ENCODE measurements at places on chromosomes 2 and 18.

GRCh38 chr2:54586062-54586461, 129.9 kb downstream of the SPTBN1 start:
- peak; percentile 66 for DNase-seq

DNA sequence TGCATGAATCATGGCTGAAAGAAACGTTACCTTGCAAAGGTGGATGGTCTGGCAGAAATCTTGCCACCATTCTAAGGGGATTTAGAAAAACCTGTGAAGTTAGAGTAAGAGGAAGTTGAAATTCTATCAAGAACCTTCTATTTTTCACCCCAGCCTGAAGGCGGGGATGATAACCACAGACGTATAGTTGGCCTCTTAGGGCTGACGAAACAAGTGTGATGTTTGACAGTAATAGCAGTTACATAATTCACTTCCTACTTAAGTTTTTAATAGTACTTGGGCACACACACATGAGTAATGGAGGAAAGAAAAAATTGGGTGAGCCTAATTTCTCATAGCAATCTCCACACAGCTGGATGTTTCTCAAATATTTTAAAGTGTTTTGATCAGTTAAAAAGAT, 336.6 kb upstream of the SALL3 start:
- no peak for DNase-seq

DNA sequence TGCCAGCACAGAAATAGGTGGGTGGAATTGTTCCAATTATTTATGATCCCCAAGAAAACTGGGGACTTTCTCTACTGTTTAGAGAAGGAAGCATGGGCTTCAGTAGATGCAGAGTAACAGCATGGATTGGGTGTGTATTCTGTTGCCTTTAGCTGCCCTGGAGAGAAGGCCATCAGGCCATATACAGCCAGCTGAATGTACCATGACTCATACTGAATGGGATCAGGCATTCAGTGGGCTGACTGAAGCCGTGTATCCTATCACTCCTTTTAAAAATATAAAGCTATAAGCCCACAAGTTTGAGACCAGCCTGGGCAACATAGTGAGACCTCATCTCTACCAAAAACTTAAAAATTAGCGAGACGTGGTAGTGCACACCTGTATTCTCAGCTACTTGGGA, 16.7 kb upstream of the PLEKHM3 start:
- peak; percentile 35 for DNase-seq

GRCh38 chr2:69212238-69213028, 174.6 kb downstream of the GFPT1 start:
- no peak for DNase-seq

DNA sequence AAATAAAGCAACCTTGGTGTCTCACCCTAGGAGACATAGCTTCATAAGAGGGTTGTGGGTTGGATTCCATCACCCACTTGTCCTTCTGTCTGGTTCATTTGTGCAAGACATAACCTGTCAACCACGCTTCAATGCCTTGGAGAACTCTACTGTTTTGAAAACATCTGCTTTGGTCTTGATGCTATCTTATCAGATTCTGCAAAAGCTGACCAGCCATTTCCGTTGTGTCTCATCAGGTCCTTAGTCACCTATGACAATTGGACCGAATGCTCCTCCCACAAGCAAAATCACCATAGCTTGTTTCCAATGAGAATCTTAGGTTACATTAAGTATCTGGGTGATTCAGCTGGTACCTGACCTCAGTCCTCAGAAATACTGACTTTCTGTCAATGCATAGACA, 35.4 kb downstream of the STAT4 start:
- no peak for DNase-seq

- DNase-seq = no peak
Observed at GRCh38 chr18:37332219-37332618, 233.4 kb downstream of the CELF4 start.

- DNase-seq = peak; percentile 84
Observed at GRCh38 chr2:132668189-132668823, 1.7 kb downstream of the LYPD1 start.

DNA sequence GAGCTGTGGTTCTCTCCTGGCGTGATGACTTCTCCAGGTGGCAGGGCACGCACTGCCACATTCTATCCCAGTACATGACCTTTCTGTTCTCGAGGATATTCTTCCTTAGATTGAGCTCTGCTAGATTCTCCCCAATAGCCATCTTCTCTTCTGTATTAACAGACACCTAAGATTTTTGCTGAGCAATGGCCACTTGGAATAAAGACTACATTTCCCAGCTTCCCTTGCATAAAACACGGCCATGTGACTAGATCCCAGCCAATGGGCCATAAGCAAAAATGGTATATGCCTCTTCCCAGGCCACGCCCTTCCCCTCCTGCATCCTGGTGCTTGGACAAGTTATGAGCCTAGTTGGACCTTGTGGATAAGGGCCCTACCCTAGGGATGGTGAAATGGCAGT, 82.1 kb downstream of the EIF2AK3 start:
- DNase-seq = peak; percentile 11

- DNase-seq = no peak
Observed at GRCh38 chr2:233938676-233939370, 21.6 kb downstream of the TRPM8 start.

DNA sequence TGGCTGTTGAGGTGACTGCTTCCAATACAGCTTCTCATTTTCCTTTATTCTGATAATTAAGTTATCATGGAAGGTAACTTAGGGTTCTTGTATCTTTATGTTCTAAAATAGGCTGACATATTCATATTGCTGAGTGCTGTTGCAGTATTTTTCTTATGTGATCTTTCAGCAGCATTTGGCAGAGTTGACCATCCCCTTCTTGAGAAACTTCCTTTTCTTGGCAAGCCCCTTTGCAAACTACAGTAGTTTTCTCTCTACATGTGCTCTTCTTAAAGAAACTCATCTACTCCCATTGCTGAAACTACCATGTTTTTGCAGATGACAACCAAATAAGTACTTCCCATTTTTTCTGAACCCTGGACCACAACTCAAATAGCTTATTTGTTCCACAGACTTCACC, 476.5 kb upstream of the TRIB2 start:
- DNase-seq = no peak

DNA sequence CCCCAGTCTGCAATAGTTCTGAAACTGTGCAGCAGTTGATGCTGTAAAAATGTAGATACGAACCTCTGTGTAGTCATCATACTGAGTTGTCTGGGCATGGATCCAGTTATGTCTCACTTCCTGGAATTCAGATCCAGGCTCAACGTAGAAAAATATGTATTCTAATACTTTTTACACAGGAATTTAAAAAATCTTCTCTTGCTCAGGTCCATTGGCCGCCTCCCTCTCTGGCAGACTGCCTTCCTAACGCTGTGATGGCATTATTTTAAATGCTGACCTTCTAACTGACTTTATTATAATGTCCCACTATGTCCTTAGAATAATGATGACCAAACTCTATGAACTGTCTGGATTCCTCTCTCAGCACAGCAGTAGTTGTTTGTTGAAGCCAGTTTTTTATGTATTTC, 119.6 kb downstream of the FEZ2 start:
- peak; percentile 81 for DNase-seq

GRCh38 chr2:84856787-84857186, 24.1 kb downstream of the TRABD2A start:
- DNase-seq = no peak

- peak; percentile 73 for DNase-seq
Observed at GRCh38 chr2:8636721-8637636, 44.9 kb upstream of the ID2 start.

DNA sequence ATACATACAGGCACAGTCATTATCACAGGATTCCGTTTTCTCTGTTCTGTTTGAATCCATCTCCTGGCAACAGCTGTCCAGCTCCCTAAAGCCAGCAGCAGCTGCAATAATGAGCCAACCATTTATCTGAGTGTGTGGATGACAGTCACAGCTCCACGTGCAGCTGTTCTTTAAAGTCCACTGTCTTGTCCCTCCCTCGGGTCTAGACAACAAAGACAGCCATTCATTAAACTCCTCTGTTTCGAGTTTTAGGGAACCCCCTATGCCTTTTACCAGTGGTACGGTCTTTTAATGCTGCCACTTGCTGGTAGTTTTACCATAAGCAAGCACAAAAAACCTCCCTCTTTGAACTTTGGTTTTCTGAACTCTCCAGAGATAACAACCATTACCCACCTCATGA, 16.0 kb upstream of the MSGN1 start:
- no peak for DNase-seq

Data from astrocyte of the hippocampus (primary cell).